ENCODE measurements at places on chromosomes 5 and 9.

- no peak for DNase-seq
Measured at GRCh38 chr5:176352116-176352878, 9.3 kb downstream of the KIAA1191 start.

GRCh38 chr9:101705135-101705661, 33.2 kb downstream of the GRIN3A start:
- no peak for DNase-seq

DNA sequence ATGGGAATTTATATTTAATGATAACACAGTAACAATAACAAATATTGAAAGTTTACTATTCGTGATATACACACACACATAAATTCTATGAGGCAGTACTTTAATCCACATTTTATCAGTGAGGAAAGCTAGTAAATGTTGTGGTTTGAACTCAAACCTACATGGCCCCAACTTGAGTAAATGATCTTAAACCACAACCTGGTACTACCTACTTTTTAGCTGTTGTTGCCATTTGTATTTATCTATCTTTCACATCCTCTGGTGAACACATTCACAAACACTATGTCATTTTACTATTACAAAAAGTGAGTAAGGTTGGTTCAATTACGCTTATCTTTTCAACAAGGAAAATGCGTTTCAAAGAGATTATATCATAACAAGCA, 186.1 kb downstream of the SMC2 start:
- DNase-seq: no peak

DNA sequence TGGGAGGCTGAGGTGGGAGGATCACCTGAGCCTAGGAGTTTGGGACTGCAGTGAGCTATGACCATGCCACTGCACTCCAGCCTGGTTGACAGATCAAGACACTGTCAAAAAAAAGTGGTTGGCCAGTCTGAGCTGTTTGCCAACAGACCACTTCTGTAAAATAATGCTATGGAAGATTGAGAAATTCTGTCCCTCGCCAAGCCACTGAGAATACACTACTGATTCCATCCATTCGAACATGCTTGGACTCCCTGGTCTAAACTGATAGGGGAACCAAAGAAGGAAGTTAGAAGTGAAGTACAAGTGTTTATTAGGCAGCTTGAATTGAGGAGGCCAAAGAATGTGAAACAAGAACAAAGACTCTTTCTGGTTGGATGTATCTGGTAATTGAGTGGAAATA, 27.2 kb downstream of the ENC1 start:
- no peak for DNase-seq

DNA sequence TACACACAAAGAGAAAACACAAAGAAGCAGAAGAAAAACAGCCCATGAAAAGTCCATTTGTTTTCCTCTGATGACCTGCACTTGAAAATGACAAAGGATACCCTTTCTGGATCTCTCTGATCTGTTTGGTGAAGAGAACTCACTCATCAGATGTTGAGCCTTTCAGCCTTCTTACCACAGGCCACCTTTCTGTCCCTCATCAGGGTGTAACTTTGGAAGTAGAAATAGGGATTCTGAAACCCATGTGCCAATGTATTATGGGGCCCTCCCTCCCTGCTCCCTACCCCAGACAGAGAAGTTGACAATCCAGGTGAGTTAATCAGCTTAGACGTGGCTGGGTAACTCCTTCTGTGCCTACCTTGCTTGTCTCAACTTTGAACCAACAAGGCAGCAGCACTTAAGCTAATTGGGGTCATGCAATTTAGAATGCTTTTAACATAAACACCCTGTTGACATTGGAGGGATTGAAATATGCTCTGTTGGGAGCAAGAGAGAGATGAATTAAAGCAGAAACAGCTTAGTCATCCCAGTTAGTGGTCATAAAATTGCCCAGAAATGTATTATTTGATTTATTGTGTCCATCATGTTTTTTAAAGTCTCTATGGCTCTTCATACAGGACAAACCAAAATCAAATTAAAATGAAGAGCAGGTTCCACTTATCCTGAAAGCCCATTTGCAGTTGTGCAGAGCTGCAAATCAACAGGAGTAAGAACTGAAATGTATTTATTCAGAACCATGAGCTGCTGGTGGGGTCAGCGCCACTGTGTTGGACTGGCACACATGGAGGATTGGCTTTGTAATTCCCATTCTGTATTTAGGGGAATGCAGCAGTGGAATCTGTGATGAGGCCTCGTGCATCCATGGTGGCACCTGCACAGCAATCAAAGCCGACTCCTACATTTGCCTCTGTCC, 132.0 kb downstream of the LIFR start:
- no peak for DNase-seq

GRCh38 chr5:17455942-17456341, 42.1 kb upstream of the TAF11L2 start:
- DNase-seq: no peak

GRCh38 chr9:106307670-106308069, 555.3 kb upstream of the ZNF462 start:
- no peak for DNase-seq

- DNase-seq: no peak
Measured at GRCh38 chr5:38776149-38776896, 69.5 kb upstream of the OSMR start.

- no peak for DNase-seq
Measured at GRCh38 chr9:27569406-27569805, 3.9 kb downstream of the C9orf72 start.

GRCh38 chr5:173783371-173783770, 104.8 kb upstream of the CPEB4 start:
- no peak for DNase-seq

- DNase-seq: no peak
Measured at GRCh38 chr9:121842612-121842978, 191.2 kb downstream of the DAB2IP start.

- no peak for DNase-seq
Measured at GRCh38 chr9:134179918-134180785, 15.8 kb upstream of the RNU6ATAC start.
